ENCODE measurements at places on chromosomes 16 and 17. TPM values are rescaled to one million over a fixed set of nuclear protein-coding genes. Genes with fewer than 3 reads are reported as not detected.

DNA sequence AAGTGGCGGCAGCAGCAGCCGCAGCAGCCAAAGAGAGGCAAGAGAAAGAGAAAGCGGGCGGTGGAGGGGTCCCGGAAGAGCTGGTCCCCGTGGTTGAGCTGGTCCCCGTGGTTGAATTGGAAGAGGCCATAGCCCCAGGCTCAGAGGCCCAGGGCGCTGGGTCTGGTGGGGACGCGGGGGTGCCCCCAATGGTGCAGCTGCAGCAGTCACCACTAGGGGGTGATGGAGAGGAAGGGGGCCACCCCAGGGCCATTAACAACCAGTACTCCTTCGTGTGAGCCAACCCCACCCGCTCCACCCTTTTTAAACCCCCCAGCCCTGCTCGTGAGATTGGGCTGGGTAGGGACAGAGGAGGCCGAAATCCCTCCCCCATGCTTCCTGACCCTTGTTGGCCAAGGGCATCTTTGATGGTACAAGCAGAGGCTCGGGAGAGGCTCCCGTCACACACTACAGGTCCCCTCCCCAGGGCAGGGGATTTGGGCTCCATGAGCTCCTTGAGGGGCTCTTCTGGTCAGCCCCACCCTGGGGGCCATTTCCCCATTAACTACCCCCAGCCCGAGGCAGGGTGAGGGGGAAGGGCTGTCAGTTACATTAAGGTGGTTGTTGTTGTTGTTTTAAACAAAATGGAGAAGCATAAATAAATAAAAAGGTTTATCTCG is 4.6 kb upstream of the ATP2A1 start:
- DNase-seq, result peak; percentile 54

GRCh38 chr17:27455236-27455913 is 873 bp upstream of the KSR1 start:
- DNase-seq, result no peak

GRCh38 chr17:57911834-57912673 is 43.2 kb downstream of the CUEDC1 start:
- DNase-seq, result peak; percentile 94

- no peak for DNase-seq
Observed at GRCh38 chr17:79044462-79044861, 20.5 kb downstream of the C1QTNF1 start.

DNA sequence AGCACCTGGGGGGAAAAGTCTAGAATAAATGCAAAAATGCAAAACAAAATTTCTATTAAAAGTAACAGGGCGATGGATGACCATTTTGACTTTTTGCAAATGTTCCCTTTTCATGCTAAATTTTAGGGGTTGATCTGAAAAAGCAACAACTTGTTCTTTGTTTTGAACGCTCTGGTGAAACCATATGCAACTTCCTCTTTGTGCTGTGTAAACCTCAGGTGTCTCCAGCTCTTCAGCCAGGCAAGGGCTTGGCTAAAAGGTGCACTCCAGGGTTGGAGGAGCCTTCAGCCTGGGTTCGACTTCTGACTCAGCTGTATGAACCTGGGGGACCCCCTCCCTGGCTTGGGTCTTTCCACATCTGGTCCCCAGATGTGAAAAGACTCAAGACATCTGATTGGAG is 9.5 kb downstream of the IRF8 start:
- DNase-seq, result no peak

GRCh38 chr17:12789481-12790248 is at the start of gene ARHGAP44:
TSS of gene ARHGAP44 (plus strand) at chr17:12789498. CDS start at chr17:12789839, 341 bp downstream.
- DNase-seq, result peak; percentile 87

GRCh38 chr16:85592700-85593493 is 20.2 kb upstream of the GSE1 start:
- DNase-seq, result no peak

DNA sequence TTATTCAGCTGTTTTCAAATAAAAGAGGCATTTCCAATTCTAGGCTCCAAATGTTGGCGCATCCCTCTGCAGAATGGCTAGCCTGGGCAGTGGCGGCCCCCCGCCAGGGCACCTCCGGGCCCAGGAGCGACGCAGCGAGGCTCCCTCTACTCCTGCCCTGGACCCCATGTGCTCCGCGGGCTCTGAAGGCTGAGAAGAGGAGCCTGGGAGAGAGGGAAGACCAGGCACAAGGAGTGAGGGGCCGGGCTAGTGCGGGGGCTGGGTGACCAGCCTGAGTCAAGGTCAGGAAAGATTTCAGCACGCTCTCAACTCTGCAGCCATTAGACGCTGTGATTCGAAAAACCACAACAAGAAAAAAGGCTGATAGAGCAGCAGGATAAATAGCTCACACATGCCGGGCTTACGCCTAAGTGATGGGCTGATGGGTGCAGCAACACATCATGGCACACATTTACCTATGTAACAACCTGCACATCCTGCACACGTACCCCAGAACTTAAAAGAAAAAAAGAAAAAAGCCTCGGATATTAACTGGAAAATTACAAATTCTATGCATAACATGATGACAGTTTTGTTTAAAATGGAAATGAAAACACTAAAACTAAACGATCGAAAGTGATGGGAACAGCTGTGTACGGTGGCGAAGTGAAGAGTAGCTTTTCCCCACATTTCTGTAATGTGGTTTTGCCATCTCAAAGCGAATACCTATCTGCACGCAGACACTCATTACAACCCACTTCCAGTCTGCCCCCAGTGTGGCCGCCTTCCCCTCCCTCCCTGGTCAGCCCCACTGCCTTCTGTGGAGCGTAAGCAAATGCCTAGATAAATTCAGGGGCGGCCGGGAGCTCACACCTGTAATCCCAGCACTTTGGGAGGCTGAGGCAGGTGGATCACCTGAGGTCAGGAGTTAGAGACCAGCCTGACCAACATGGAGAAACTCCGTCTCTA is 44.4 kb downstream of the MAP1LC3B start:
- no peak for DNase-seq

GRCh38 chr17:51046514-51047384 is 73.9 kb downstream of the SPAG9 start:
- peak; percentile 78 for DNase-seq

GRCh38 chr17:71229070-71229469 is 891.8 kb upstream of the SOX9 start:
- DNase-seq, result no peak

- DNase-seq, result peak; percentile 5
Observed at GRCh38 chr16:55643161-55643970, 12.4 kb upstream of the SLC6A2 start.

The CACNA1H gene
- 6.4 TPM for polyA plus RNA-seq

The SLC52A1 gene
- 0.90 TPM for polyA plus RNA-seq

The ANKS4B gene
- polyA plus RNA-seq, result 9.7 TPM

The HASPIN gene
- polyA plus RNA-seq, result not detected

The GNG13 gene
- polyA plus RNA-seq, result not detected

The SNX20 gene
- 0.67 TPM for polyA plus RNA-seq

The CD300LF gene
- 0.49 TPM for polyA plus RNA-seq

The SP6 gene
- polyA plus RNA-seq, result 0.86 TPM

Measured in kidney (tissue), 22 donors.